ENCODE measurements at places on chromosomes 2 and 18. TPM values are rescaled to one million over a fixed set of nuclear protein-coding genes. Genes with fewer than 3 reads are reported as not detected.

DNA sequence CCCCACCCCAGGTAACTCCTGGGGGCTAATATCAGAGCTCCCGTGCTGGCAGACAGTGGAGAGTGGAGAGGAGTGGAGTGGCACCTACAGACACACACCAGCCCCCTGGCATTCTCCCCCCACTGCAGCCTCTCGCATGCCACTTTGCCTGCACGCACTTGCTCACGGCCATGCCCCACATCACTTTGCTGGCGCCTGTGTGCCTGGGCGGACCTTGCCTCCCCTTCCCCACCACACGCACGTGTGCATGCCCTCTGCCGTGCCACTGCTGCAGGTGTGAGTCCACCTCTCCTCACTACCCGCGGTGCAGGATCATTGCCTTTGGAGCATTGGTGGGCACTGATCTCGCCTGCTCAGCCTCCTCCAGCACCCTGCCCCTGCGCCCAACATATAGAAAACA lies 72.6 kb upstream of the DOK6 start:
- H3K27me3 ChIP-seq = no peaks in the 10 kb centered on the region
- no peaks in the 10 kb centered on the region for H3K4me1 ChIP-seq
- no peak overlapping the region for H3K4me3 ChIP-seq
- H3K27ac ChIP-seq = no peak overlapping the region
- H3K36me3 ChIP-seq = no peaks in the 10 kb centered on the region
- no peak for DNase-seq

DNA sequence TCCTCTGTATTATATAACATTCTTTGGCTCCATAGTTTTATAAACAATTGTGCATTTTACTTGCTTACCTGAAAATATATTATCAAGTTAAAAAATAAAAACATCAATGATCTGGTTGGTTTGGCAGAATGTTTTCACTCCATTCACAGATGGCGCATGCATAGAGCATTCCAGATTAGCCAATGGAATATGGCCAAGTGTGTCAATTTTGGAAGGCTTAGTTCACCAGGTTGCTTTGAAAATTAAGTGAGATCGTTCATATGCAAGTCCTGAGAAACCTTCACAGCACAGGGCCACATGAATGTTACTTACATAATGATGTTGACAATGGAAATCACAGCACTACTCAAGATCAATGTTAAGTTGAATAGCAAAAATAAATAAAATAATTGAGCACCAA lies 335.7 kb downstream of the GRB14 start:
- H3K27ac ChIP-seq = no peak overlapping the region
- H3K4me3 ChIP-seq = no peak overlapping the region
- no peaks in the 10 kb centered on the region for H3K27me3 ChIP-seq
- H3K36me3 ChIP-seq = no peaks in the 10 kb centered on the region
- DNase-seq = no peak

Gene CERKL
- not detected for total RNA-seq

Gene AQP12B
- not detected for total RNA-seq

- peaks cover 61% of the 10 kb centered on the region for H3K36me3 ChIP-seq
- H3K4me1 ChIP-seq = peaks cover 24% of the 10 kb centered on the region
- DNase-seq = no peak
Measured at GRCh38 chr2:46369783-46370182, 72.6 kb downstream of the EPAS1 start.

GRCh38 chr2:165718610-165719210 lies 75.3 kb downstream of the GALNT3 start:
- H3K27ac ChIP-seq = no peak overlapping the region
- no peak overlapping the region for H3K4me3 ChIP-seq
- H3K27me3 ChIP-seq = no peaks in the 10 kb centered on the region
- no peak for DNase-seq
- H3K36me3 ChIP-seq = no peaks in the 10 kb centered on the region
- no peaks in the 10 kb centered on the region for H3K4me1 ChIP-seq

- no peaks in the 10 kb centered on the region for H3K27me3 ChIP-seq
- H3K4me1 ChIP-seq = no peaks in the 10 kb centered on the region
- H3K4me3 ChIP-seq = no peak overlapping the region
- no peaks in the 10 kb centered on the region for H3K36me3 ChIP-seq
- no peak overlapping the region for H3K27ac ChIP-seq
Measured at GRCh38 chr2:122231296-122231695, 475.8 kb downstream of the TSN start.

Gene HJURP
- 1.1 TPM for total RNA-seq

Gene RAMP1
- 75.2 TPM for total RNA-seq

GRCh38 chr2:12552092-12552491 lies 164.6 kb upstream of the TRIB2 start:
- H3K36me3 ChIP-seq = no peaks in the 10 kb centered on the region
- no peak overlapping the region for H3K4me3 ChIP-seq
- H3K27ac ChIP-seq = no peak overlapping the region
- no peak for DNase-seq
- H3K4me1 ChIP-seq = no peaks in the 10 kb centered on the region
- no peaks in the 10 kb centered on the region for H3K27me3 ChIP-seq

DNA sequence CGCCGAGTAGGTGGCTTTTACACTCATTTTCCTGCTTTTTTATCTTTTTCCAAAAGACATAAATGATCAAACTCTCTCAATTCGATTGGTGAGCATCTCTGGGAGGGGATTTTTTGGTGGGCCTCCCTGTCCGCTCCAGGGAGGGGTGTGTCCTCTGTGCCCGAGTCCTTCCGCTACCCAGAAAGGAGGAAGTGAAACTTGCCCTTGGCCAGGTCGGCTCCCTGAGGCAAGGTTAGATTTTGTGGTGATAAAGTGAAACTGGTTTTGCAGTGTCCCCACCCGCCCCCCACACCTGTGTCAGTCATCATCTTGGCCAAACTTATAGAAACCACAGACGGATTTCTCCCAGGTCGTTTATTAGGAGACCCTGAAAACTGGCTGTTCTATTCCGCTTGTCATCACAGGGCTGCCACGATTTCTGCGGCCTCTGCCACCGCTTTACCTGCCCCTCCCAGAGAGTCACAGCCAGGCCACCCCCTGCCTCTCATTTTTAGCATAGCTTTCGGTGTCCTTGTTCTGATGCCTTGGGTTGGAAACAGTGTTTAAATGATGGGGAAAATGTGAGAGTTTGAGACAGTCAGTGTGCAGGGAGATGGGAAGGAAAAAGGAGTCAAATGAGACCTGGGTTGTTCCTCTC lies 93.6 kb downstream of the SH3BP4 start:
- peak; percentile 25 for DNase-seq
- H3K4me3 ChIP-seq = no peak overlapping the region

Gene GPR39
- total RNA-seq = 6.9 TPM

Gene SPATA3
- total RNA-seq = not detected

DNA sequence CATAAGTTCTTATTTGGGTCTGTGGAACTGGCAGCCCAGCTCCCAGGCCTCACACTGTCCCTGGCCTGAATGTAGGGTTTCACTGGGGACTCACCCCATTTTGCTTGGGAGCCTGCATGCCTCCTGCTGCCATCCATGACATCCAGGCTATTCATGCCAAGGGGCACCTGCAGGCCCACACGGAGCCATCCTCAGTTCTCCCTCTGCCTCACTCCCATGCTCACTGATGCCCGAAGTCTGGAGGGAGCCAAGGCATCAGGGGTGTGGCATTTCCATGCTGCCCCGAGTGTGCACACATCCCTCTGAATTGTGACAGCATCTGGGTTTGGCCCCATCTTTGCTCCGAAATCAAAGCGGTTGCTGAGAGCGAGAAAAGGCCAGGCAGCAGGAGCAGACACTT lies 67.4 kb upstream of the ZNF804A start:
- no peak overlapping the region for H3K27ac ChIP-seq
- H3K4me1 ChIP-seq = no peaks in the 10 kb centered on the region
- no peak overlapping the region for H3K4me3 ChIP-seq
- H3K36me3 ChIP-seq = no peaks in the 10 kb centered on the region

Gene MPP4
- not detected for total RNA-seq

- no peaks in the 10 kb centered on the region for H3K36me3 ChIP-seq
- no peak overlapping the region for H3K27ac ChIP-seq
- H3K4me1 ChIP-seq = no peaks in the 10 kb centered on the region
- H3K4me3 ChIP-seq = no peak overlapping the region
Measured at GRCh38 chr2:13113002-13113401, 396.3 kb downstream of the TRIB2 start.

GRCh38 chr2:164954954-164955701 lies at the start of gene SLC38A11:
Gene SLC38A11, minus strand, starts transcription at chr2:164955525. Its CDS starts 278 bp downstream, at chr2:164955247.
- H3K4me3 ChIP-seq = peak within 1 kb of the TSS; percentile 48
- no peaks in the 10 kb centered on the region for H3K27me3 ChIP-seq
- no peak within 1 kb of the TSS for H3K27ac ChIP-seq
- no peaks in the 10 kb centered on the region for H3K4me1 ChIP-seq

Gene PSMA8
- not detected for total RNA-seq

DNA sequence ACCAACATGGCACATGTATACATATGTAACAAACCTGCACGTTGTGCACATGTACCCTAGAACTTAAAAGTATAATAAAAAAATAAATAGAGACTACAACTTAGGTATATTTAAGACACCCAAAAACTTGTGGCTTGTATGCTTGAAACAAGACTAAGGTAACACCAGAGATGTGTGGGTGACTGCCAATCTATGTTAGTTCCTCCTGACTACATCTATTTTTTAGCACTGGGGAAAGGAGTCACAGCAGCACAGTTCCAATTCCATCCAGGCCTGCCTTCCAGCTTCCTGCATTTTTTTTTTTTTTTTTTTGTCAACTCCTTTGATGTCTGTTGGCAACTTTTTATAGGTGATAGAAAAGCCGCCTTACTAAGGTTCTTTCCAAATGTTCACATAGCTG lies 18.2 kb downstream of the C2orf69 start:
- no peaks in the 10 kb centered on the region for H3K27me3 ChIP-seq
- no peak for DNase-seq
- H3K4me3 ChIP-seq = no peak overlapping the region
- H3K4me1 ChIP-seq = no peaks in the 10 kb centered on the region
- no peak overlapping the region for H3K27ac ChIP-seq
- H3K36me3 ChIP-seq = peaks cover 2% of the 10 kb centered on the region

Gene CNGA3
- total RNA-seq = not detected

GRCh38 chr2:107091163-107091864 lies 205.3 kb upstream of the ST6GAL2 start:
- H3K4me1 ChIP-seq = no peaks in the 10 kb centered on the region
- DNase-seq = no peak
- no peaks in the 10 kb centered on the region for H3K27me3 ChIP-seq
- H3K27ac ChIP-seq = no peak overlapping the region

Gene LYG1
- total RNA-seq = 0.64 TPM

Gene RAB31
- total RNA-seq = 4.3 TPM

GRCh38 chr18:7230626-7231349 lies at the start of gene LRRC30:
Gene LRRC30, plus strand, starts transcription at chr18:7231089. Its CDS starts 50 bp downstream, at chr18:7231139.
- H3K27ac ChIP-seq = no peak within 1 kb of the TSS
- H3K36me3 ChIP-seq = no peaks in the 10 kb centered on the region
- no peak within 1 kb of the TSS for H3K4me3 ChIP-seq
- DNase-seq = no peak
- H3K27me3 ChIP-seq = no peaks in the 10 kb centered on the region

DNA sequence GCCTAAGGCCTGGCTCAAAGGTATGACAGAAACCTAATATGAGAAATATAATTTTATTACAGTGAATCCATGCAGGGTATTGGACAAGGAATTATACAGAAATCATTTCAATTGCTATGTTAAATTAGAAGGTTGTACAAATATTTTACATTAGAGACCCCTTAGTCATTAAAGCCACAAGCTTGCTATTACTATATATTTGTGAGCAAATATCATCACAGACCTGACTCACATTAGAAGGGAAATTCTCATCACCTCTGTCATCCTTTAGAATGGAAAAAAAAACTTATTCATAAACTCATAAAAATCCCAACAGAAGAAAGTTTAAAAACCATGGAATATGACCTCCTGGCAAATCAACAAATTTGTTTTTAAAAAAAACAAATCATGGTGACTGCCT lies 277.9 kb downstream of the DCC start:
- no peaks in the 10 kb centered on the region for H3K4me1 ChIP-seq
- no peaks in the 10 kb centered on the region for H3K27me3 ChIP-seq
- DNase-seq = no peak

DNA sequence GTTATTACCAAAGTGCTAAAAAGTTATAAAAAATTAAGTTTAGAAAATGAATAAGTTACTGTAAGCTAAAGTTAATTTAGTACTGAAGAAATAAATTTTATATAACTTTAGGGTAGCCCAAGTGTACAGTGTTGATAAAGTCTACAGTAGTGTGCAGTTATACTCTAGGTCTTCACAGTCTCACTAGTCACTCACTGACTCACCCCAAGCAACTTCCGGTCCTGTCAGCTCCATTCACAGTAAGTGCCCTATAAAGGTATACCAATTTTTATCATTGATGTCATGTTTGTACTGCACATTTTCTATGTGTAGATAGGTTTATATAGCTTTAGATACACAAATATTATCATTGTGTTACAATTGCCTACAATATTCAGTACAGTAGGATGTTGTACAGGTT lies 518.3 kb upstream of the PIK3C3 start:
- no peak for DNase-seq
- no peaks in the 10 kb centered on the region for H3K4me1 ChIP-seq
- no peak overlapping the region for H3K4me3 ChIP-seq
- H3K27me3 ChIP-seq = no peaks in the 10 kb centered on the region

Gene VSNL1
- 4.8 TPM for total RNA-seq

Gene FTCDNL1
- total RNA-seq = 7.3 TPM

DNA sequence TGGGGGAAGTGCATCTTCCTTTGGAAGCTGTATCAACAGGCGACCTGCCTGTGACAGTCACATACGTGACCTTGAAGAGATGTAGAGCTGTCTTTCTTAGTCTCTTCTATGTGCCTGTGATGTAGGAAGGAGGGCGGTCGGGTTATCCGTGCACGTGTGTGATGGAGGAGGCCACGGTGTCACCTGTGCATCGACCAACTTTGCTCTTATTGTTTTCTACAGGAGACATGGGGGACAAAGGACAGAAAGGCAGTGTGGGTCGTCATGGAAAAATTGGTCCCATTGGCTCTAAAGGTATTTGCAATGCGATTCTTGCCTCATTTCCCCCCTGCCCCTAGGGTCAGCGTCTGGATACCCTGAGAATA lies 20.7 kb upstream of the ALLC start:
- H3K27me3 ChIP-seq = no peaks in the 10 kb centered on the region
- H3K4me3 ChIP-seq = no peak overlapping the region
- H3K4me1 ChIP-seq = no peaks in the 10 kb centered on the region
- H3K27ac ChIP-seq = no peak overlapping the region
